NCI-H187 (cell line): ENCODE measurements at places on chromosomes 2 and 18.

DNA sequence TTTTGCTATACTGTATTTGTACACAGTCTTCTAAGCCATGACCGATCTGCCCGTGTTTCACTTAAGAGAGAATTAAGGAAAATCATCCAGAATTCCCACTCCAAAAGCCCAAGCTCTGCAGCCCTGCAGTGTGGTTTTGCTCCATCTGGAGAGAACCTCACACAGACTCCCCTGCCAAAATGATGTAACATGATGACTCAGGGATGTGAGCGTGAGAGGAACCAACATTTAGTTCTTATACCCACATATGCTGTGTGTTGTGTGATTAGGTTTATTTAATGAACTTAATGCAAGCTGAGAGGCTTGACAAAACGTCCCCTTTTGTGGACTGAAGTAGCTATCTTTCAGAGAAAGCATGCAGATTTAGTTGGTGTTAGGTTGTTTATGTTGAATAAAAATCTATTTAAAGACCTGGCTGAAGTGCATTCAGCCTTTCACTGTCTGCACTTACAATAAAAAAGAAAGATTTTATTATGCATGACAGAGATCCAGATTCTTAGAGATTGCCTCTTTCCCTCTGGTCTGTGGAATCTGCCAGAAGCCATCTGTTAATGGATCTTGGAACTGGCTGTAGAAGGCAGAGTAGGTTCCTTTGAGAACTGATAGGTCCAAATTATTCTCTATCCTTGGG, 6.3 kb downstream of the RAB12 start:
- DNase-seq: peak; percentile 45

GRCh38 chr18:46386788-46387187, 270.2 kb downstream of the LOXHD1 start:
- no peak for DNase-seq

GRCh38 chr2:85545780-85546240, 6.8 kb downstream of the MAT2A start:
- no peak for DNase-seq

DNA sequence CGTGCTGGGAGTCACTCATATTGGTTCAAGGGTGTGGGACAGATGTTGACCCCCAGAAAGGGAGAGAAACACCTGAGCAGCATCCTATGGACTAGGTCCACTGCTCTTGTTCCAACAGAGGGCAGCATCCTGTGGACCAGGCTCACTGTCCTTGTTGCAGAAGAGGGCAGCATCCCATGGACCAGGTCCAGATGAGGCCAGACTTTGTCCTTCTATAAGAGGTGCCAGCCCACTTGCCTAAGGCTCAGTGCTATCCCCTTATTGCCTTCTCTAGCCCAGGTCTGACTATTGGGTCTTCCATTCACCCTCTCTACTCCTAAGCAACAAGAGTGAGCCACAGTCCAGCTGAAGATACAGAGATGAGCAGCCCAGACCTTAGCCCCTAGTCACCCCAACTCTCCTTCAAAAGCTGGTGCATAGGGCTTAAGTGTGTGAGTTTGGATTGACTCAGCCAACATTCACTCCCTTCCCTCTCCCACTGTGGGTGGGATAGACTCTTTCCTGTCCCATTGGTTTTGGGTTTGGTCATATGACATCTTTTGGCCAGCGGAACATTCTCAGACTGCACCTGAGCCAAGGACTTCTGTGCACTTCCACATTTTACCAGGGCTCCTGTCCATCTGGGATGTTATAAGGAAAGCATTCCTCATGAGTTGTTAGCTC, 132.4 kb upstream of the GPC1 start:
- DNase-seq: no peak

DNA sequence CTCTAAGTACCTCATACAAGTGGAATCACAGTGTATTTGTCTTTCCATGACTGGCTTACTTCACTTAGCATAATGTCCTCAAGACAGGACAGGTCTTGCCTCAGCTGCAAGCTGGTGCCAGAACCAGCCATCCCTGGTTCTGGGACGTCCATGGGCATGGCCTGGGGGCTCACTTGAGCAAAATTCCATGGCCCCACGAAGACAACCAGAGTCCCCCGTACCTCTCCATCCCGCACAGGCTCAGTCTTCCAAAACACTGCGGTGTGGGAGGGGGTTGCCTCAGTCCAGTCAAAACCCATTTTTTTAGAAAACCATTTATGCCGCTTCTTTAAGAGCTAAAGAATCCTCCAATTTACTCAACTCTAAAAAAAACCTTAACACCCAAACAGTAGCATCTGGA, 21.7 kb upstream of the CABLES1 start:
- no peak for DNase-seq

GRCh38 chr2:128818704-128819491, 500.2 kb upstream of the HS6ST1 start:
- DNase-seq: no peak

- DNase-seq: no peak
Observed at GRCh38 chr2:240705204-240705791, 13.6 kb downstream of the AQP12A start.

DNA sequence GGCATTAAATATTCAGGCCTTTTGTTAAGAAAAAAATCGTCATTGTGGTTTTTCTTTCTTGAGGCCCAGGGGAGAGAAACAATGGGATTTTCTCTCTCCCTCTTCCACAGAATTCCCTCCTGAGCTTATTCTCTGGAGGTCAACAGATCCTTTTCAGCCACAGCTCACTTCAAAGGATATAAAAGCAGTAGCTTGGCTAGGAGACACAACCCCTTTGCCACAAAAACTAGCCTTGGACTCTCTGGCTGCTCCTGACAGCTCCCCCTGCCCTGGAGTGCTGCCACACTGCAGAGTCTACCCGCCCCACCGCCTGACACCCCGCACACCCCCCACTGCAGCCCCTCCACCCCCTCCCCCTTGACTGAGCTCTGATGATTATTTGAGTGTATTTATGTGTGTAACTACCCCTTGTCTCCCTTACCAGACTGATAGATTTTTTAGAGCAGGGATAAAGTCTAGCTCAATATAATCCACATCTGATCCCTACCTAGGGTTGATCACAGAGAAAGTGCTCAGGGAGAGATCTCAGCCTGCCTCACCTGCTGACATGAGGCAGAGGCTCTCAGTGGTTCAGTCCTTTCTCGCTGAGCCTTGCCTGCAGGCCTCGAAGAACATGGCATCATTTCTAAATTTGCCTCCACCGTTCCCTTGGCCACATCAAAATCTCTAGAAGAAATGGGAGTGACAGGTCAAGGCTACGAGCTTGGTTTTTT, 132.2 kb upstream of the SP5 start:
- no peak for DNase-seq

DNA sequence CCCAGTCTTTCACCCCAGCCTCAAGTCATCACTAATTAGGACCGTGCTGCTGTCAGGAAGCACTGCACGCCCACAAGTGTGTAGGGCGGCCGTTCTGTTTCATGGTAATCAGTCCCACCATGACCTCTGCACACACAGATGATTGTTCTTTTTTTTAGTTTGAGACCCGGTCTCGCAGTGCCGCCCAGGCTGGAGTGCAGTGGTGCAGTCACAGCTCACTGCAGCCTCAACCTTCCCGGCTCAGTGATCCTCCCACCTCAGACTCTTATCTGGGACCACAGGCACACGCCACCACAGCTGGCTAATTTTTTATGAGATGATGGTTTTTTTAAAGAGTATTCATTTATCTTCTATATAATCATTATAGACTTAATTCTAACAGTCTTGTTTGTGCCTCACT, 1.8 kb upstream of the IAH1 start:
- no peak for DNase-seq

GRCh38 chr18:37403100-37403781, 162.4 kb downstream of the CELF4 start:
- peak; percentile 46 for DNase-seq

GRCh38 chr2:195649629-195650190, 7.3 kb upstream of the SLC39A10 start:
- no peak for DNase-seq

- DNase-seq: no peak
Observed at GRCh38 chr2:163319006-163319405, 416.8 kb downstream of the FIGN start.

DNA sequence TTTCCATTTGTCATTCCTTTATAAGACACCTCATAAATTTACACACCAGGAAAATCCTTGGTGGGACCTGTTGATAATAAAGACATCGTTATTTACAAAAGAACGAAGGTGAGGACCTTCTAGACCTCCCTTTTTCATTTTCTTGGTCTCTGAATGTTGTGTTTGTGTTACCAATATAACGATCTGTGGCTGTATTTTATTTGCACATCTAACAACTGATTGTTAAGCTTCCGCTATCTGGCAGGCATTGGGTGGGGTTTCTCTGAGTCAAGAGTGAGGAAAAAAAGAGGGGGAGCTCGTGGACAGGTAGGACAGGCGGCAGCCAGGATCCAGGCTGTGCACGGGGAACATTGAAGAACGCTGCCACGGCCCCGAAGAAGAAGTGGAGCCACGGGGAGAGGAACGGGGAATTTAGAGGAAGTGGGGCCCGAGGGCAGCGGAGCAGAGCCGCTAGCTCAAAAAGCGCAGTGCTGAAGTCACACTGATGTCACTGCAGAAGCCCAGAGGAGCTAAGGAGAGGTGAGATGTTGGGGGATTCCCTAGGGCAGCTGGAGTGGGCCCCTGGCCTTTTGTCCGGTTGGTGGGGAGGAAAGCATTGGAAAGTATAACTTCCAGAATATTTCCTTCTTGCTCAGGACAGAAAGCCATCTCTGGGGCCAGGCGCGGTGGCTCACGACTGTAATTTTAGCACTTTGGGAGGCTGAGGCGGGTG, 20.9 kb upstream of the DNMT3A start:
- DNase-seq: no peak

DNA sequence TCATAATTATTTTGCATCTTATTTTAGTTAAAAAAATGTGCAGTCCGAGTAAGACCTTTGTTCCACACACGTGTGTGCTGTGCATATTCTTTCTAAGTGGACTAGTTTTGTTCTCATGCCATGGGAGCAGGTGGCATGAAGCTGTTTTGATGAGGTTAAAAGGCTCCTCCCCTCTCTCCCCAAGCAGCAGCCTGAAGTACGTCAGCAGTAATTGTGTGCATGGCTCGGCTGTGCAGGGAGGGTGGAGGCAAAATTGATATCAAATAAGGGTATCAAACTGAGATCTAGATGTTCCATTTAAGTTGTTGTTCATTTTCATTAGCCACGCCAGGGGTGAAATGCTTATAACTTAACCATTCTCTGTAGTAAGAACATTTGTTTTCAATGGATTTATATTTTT, at the start of gene NYAP2:
NYAP2 (plus strand) TSS at position 207 of the 400 bp plus-strand sequence. CDS start 9,171 bp downstream, outside the sequence.
- peak; percentile 22 for DNase-seq

- no peak for DNase-seq
Observed at GRCh38 chr18:25247725-25248124, 104.2 kb downstream of the ZNF521 start.

DNA sequence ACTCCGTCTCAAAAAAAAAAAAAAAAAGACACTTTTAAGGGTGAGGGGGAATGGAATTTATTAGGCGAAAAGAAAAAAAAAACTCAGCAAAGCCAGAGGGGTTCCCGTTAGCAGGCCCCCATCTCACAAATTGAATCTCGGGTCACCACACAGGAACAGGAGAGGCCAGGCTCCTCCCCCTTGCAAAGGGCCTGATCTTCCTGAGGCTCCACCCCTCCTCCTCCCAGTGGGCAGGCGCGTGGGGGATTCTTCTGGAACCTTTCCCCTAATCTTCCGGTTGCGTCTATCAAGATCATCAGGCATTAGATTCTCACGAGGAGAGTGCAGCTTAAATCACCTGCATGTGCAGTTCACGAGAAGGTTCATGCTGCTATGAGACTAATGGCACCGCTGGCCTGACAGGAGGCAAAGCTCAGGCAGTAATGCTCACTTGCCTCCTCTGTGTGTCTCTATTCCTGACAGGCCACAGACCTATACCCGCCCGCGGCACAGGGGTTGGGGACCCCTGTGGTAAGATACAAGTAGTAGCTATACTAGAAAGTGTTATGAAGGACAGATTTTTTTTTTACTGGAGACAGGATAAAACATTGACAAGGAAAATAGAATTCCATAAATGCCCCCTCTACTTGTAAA, 45.8 kb downstream of the TAF4B start:
- no peak for DNase-seq

- DNase-seq: no peak
Observed at GRCh38 chr18:64807560-64807959, 658.7 kb upstream of the LINC00305 start.

- no peak for DNase-seq
Observed at GRCh38 chr2:86398500-86399474, 42.4 kb upstream of the KDM3A start.

GRCh38 chr2:218607436-218608115, at the start of gene PLCD4:
Gene PLCD4 (plus strand): TSS chr2:218607899. CDS start chr2:218615740, 7,841 bp downstream.
- DNase-seq: no peak

GRCh38 chr2:111900859-111901258, 2.5 kb downstream of the MERTK start:
- DNase-seq: no peak

GRCh38 chr18:23243178-23243577, 107.9 kb downstream of the CABLES1 start:
- DNase-seq: no peak

- DNase-seq: no peak
Observed at GRCh38 chr2:64296695-64297346, 152.6 kb upstream of the PELI1 start.
